NCI-H226 (cell line): ENCODE measurements at places on chromosomes 6 and 20.

GRCh38 chr20:25454153-25454900, 46.9 kb downstream of the GINS1 start:
- no peak for DNase-seq

DNA sequence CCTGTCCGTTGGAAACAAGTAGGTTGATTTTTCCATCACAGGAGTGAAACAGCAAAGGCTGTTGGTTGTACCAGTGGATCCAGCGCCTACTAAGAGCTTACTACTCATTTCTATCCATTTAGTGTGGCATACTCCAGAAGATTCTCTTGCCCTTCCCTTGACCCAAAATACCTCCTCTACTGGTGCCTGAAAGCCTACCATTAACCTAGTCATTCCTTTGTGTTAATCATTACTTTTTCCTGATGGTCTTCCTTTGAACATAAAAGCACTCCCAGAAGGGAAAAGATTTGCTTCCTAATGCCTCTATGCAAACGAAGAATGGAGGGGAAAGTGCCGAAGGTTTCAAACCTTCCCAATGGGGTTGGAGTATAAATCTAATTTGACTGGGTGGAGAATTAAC, 123.3 kb downstream of the QRSL1 start:
- DNase-seq = no peak

DNA sequence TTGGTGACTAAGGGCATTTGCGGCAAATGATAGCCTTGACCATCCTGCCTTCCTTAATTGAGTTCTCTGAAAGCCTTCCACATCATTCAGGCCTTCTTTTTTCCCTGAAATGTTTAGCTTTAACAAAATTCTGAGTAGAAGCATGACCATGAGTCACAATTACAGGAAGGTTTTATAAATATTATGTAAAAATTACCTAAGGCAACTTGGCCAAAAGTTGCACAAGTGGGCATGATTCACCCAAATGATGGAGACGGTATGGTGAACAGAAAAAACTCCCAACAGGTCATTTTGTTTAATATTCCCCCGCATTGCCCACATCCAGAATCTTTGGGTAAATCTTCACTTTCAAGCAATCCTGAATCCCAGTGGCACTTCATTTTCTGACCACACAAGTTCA, 37.0 kb downstream of the MC3R start:
- DNase-seq = peak; percentile 10

GRCh38 chr6:151317103-151317994, 74.0 kb downstream of the ZBTB2 start:
- DNase-seq = peak; percentile 81

- peak; percentile 38 for DNase-seq
Observed at GRCh38 chr20:14245368-14245970, 91.9 kb downstream of the FLRT3 start.

DNA sequence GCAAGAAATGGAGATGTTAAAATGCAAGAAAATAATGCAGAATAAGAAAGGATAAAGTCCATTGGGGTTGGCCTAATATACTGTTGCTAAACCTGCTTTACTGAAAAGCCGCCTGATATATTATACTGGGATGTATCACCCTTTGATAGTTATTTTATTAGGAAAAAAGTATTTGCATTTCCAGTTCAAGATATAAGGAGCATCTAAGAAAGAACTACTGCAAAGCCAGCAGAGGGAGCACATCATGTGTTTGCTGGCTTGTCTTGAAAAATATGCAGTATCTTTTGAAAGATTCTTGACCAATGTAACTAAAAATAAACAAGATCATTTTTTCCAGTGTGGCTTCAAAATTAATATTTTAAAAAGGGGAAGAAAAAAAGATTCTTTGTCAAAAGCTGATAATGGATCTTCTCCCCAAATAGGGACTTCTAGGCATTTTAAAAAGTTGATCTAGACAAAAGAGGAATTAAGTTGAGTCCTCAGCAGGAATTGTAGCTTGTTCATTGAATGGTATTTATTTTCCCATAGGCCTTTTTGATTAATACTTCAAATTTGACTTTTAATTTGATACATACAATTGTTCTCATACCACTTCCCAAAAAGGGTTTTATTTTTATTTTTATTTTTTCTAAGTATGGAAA, 214.9 kb downstream of the ZFAND3 start:
- no peak for DNase-seq

- DNase-seq = no peak
Observed at GRCh38 chr6:166223079-166223478, 55.4 kb upstream of the TBXT start.

DNA sequence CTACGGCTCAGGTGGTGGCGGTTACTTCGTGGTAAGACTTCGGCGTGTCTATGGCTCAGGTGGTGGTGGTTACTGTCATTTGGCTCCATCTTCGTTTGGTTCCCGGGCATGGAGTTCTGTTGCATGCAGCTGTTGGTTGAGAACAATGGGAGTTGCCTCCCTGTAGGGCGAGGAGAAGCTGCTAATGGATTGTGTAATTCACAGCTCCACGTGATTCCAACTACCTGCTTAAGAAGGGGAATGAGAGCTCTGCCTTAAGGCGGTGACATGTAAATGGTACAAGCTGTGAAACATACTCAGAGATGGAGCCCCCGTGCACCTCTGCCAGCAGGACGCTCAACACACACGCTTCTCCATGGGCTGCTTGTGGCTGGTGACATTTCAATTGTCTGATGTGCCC, 12.4 kb upstream of the DACT2 start:
- no peak for DNase-seq

GRCh38 chr20:38162149-38162548, 2.9 kb downstream of the TGM2 start:
- DNase-seq = no peak

DNA sequence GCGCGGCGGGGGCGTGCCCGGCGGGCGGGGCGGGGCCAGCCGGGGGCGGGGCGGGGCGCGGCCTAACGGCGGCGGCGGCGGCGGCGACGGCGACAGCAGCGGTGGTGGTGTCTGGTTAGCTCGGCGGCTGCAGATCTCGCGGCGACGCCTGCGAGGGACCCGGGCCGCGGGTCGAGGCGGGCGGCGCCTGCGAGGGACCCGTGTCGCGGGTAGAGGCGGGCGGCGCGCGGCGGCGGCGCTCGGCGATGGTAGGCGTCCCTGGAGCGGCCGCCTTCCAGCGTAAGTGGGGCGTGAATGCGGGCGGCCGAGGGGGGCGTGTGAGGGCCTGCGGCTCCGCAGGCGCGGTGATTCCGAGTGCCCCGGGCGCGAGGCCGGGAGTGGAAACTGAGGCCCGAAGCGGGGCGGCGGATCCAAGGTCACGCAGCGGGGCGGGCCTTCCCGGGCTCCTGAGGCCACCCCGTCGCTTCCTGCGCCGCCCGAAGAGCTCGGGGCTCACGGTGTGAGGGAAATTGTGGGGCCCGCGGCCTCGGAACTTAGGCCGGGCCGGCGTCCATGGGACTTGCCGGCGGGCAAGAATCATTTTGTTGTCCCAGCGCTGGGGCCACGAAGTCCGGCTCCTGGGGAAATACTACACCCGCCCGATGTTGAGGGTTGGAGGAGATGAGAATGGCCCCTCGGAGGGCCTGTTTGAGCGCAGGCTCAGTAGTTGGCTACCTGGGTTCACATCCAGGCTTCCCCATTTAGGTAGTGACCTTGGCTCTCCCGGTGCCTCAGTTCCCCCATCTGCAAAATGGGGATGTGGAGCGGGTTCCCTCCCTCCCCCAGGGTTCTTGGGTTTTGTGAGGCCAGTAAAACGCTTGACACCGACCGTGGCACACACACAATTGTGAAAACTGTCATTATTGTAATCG, at the start of gene CBFA2T2:
Gene CBFA2T2 (plus strand): TSS at position 74 of the 911 bp plus-strand sequence. CDS start 172 bp downstream, at position 246.
- DNase-seq = peak; percentile 55
